Fibroblast of lung (primary cell): ENCODE measurements at places on chromosomes 12 and 14. TPM values are rescaled to one million over a fixed set of nuclear protein-coding genes. Genes with fewer than 3 reads are reported as not detected.
A peak's percentile ranks its signal among the peaks of the same experiment; 100 is the strongest.

RFX4 gene
- total RNA-seq = not detected in 2 replicates

PARP2 gene
- total RNA-seq = 5.6 and 6.6 TPM in 2 replicates

GLT8D2 gene
- 12.6 and 36.3 TPM in 2 replicates for total RNA-seq

RNASE7 gene
- total RNA-seq = not detected in 2 replicates

SYNDIG1L gene
- not detected in 2 replicates for total RNA-seq

LRP1-AS gene
- total RNA-seq = not detected in 2 replicates

DNA sequence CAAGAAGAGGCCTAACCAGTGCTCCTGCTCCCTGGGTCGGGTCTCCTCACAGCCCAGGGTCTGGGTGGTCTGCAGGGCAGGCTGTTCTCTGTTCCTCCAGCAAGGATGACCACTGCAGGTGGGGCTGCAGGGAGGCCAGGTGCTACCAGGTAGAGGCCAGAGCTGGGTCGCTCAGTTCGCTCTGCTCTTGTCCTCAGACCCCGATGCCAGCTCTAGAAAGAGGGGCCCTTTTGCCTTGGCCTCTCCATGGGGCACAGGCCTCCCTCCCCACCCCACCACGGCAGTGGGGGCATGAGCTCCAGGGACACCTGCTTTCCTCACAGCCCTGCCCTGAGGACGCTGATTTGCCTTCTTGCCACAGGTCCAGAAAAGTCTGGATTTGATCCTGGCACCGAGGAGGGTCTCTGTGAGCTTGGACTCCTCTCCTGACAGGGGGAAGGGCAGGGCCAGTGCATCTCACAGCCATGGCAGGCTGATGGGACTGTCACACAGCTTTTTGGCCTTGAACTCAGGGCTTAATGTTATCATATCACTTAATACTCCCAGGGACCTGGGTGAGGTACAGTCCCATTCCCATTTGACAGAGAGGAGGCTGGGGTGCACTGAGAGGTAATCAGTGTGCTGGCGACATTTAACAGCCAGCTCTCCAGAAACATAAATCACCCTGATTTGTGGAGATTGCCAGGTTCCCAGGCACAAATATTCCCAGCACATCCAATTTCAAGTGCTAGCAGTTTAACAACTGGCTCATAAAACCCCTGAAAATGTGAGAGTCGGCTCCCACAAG, 273.0 kb upstream of the SFSWAP start:
- DNase-seq = no peak

DNA sequence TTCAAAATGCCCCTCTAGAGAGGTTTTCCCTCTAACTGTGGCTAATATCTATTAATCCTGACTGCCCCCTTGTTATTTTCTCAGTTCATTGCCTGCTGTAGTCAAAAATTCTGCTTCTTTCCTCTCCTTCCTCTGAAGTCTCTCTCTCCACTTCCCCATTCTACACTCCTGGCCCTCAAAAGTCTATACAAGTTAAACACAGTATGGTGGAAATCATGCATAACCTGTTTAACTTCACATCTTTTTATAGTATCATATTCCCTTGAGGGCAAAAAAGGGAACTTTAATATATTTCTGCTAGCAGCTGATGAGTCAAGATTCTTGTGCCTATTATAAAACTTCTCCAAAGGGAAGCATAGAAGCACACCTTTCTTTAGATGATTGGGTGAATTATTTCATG, 16.7 kb downstream of the GRIP1 start:
- no peak for DNase-seq

DNA sequence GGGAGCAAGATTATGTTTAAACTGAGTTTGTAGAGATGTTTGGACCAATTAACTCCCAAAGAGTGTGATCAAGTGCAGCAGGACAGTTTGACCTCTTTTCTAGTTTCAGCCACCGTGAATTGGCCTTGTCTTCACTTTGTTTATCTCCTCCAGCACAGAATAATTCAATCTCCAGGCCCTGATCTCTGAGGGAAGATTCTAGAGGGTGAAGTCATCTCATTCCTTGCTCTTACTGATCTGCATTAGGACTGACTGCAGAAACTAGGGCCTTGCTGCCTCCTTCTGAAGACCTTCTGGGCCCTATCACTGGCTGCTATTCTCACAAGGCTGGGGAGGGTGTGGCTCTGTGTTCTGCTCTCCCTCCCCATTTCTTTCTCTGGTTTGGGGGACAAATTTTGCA, 29.4 kb downstream of the C12orf75 start:
- DNase-seq = no peak

GRCh38 chr12:100868487-100868886, 73.9 kb downstream of the ANO4 start:
- DNase-seq = peak; percentile 25

DNA sequence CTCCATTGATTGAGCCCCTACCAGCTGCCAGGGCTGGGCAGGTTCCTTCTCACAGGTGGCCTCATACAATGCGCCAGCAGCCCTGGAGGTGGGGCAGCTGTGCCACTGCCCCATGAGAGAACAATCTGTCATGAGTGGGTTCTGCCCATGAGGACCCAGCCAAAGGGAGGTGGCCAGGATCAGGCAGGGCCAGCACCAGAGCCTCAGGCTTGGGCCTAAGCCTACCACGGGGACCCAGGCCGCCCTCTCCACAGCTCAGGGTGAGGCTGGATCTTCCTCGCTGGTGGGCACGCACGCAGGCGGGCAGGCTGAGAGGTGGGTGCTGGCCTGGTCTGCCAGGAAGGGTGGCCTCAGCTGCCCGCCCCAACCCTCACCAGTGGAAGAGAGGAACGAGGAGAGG, 110.7 kb downstream of the KIF26A start:
- no peak for DNase-seq

GRCh38 chr12:11862798-11863197, 207.9 kb upstream of the BCL2L14 start:
- DNase-seq = peak; percentile 67

DNA sequence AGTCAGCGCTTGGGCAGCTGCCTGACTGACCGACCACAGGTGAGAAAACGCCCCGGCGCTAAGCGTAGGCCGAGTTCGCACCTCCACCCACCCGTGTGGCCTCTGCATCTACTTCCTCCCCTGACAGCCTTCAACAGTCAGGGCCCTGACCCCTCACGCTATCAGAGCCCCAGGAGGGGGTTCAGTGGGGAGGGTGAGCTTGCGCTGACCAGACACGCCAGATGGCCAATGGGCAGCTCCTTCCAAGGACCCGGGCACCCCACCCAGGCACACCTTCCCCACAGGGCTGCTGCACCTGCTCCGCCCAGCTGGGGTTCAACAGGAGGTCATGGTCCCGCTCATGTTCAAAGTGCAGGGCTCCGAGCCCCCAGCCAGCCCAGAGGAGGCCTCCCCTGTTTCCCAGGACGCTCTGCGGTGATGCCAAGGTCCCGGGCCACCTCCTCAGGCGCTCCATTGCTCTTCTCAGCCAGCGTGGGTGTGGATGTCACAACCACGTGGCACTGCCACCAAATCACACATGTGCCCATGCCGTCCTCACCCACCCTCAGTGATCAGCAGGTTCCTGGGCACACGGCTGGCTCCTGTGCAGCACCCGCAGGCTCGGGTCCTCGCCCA, 48.7 kb upstream of the BCL11B start:
- no peak for DNase-seq

- DNase-seq = no peak
Observed at GRCh38 chr14:36270191-36270590, 50.2 kb downstream of the MBIP start.

DNA sequence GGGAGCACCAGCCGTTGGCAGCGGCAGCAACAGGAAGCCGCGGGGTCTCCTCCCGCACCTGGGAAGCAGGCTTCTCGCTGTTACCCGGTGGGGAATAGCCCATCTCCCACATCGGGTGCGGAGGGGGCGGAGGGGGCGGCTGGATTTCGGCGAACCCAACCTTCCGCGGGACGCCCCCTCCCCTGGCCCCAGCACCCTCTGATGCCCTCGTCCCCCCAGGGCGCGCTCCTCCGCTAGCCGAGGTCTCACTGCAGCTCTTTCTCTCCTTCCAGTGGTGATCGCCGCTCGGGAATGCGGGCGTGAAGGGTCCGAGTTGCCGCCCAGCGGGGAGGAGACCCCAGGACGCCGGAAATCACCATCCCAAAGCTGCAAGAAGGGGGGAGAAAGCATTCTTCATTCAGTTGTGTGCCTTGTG, 303 bp downstream of the SAMD4A start:
- DNase-seq = no peak

- DNase-seq = no peak
Observed at GRCh38 chr14:106843951-106844483, 1317.6 kb downstream of the TMEM121 start.

DNA sequence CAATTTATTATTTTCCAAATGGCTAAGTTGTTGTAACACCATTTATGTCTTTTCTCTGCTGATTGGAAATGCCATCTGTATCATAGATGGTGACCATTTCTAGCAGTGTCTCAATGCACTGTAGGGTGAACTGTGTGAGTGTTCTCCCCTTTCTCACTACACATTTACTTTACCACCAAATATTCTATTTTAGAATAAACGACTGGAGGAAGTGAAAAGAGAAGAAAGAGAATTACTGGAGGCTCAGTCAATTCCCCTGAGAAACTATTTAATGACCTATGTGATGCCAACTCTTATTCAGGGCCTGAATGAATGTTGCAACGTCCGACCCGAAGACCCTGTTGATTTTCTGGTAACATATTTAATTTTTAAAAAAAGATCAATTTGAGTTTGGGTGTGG, 15.5 kb upstream of the PAPOLA start:
- DNase-seq = no peak

DNA sequence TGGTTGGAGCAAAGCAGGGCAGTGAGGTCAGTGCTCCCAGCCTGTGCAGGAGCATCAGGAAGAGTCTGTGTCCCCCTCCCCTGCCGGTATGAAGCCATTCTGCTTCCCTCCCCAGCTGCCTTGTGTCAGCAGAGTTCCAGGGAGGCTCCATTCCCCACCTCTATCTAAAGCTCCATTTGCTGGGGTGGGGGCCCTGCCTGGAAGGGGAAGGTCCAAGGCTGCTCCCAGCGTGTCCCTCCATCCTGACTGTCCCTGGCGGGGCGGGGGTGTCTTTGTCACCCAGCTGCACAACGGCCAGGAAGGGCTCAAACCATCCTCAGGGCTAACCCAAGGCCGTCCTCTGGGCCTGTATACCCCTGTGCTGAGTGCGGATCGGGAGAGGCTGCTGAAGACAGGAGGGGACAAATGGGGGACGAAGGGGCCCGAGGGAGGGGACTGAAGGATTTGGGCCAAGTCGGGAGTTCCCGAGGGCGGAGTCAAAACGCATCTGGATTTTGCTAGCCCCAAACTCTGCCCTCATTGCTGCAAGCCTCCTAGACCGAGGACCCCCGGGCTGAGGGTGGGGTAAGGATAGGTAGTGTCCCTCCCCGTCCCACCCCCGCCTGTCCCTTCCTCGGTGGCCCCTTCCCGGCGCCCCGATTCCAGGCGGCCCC, 748 bp upstream of the ACVRL1 start:
- no peak for DNase-seq

GRCh38 chr12:66242311-66242710, 53.3 kb downstream of the IRAK3 start:
- no peak for DNase-seq

DNA sequence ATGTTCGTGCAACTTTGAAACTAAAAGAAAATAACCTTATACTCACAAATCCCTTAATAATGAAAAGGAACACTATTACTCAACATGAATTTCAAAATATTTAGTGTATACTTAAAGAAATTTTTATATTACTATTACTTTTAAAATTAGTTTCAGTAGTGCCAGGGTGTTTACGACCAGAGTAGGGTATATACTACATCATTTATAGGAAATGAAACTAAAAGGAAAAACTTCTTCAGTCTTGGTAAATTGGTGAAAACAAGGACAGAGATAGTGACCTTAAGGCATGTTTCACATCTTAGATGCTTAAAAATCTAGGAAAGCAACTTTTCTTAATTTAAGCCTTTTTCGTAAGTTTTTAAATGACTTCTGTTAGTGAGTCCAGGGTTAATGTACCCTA, 4.5 kb downstream of the USP15 start:
- no peak for DNase-seq

DNA sequence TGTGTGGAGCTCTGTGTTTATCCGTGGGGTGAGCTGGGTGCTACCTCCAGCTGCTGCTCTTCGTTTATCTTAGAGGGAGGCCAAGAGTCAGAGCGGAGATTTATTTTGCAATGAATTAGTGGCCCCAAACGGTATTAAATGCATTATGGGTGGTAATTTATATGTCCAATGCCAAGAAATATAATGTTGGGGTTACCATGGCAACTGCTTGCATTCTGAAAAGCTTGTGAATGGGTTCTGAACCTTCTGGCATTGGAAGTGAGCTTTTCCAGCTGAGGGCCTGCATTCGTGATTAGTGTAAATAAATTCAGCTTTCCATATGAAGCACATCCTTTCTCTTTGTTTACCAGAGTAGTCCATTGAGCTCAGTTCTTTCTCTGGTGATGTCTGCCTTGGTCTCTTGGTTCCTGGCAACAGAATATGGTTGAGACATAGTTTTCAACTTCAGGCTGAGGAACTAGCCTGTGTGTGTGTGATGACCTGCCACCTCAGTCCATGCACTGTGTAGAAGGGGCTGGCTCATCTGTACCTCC, 51.8 kb downstream of the TRAF3 start:
- DNase-seq = peak; percentile 11

DNA sequence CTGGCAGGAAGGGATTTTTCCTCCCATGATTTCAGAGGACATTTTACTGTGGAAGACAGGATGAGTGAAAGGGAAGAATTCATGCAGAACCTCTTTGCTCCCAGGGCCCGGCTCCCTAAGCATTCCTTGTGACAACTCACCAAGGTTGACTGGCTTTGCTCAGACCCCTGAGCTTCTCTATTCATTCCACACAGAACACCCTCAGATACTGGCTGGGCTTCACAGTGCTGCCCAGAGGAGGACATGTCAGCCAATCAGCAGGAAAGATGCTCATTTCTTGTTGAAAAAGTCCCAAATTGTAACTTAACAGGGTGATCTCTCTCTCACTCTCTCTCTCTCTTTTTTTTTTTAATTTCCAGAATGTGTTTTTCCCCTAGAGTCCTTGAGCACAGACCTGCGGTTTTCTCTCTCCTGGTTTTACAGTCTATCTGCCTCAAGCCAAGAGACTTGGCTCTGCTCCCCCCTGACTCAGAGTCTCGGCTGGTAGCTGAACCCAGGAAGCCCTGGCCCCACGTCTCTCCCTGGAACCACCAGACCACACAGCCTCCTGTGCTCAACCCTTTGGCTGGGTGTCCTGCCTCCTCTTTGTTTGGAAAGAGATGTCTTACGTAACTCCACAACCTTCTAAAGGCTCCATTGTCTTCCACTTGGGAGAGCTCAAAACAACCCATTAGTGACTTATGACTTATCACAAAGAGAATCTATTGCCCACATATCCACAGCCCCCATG, 43.9 kb downstream of the SSPN start:
- peak; percentile 57 for DNase-seq

DNA sequence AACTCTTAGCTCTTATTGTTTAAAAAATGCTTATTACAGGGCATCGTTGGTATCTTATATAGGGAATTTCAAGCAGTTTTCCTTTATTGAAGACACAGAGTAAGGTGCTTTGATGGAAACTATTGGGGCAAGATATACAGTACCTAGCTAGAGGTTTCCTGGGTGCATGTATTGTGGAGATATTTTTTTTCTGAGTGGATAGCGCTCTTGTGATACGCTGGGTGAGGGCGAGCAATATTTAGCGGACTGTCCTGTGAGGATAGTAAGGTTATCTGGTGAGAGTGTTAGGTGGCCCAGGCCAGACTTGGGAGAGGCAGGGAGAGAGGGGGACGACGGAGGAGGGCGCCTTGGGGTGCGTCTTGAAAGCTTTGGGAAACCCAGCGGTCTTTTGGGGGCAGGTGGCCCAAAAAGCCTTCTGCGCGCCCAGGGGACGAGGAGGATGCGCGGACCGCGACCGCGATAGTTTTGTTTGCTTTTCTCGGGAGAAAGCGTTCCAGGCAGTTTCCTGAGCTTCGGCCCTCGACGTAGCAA, 596 bp upstream of the BICD1 start:
- DNase-seq = no peak

- no peak for DNase-seq
Observed at GRCh38 chr12:64299628-64300027, 77.5 kb upstream of the KICS2 start.

- no peak for DNase-seq
Observed at GRCh38 chr12:70106347-70106746, 136.9 kb upstream of the CNOT2 start.
